GOT3 (cell line): ENCODE measurements at places on chromosomes 11 and 22.

DNA sequence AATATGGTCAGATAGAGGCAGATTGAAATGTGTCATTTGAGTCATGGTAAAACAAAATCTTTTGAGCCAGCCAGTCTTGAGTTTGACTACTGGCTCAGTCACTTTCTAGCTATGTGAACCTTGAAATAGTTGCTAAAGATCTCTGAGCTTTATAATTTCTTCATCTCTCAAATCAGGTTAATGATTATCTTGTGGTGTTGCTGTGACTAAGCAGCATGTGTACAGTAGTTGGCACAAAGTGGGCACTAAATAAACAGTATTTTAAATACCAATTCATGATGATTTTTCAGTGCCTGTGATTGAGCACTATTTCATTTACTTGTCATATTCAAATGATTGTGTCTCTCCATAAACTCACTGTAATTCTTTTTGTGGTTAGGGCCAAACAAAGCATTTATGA, 70.8 kb downstream of the RAB38 start:
- no peak for DNase-seq

- DNase-seq = no peak
Observed at GRCh38 chr22:48836673-48837340, 990.9 kb downstream of the BRD1 start.

- DNase-seq = no peak
Observed at GRCh38 chr22:30763815-30764673, 69.4 kb downstream of the OSBP2 start.

DNA sequence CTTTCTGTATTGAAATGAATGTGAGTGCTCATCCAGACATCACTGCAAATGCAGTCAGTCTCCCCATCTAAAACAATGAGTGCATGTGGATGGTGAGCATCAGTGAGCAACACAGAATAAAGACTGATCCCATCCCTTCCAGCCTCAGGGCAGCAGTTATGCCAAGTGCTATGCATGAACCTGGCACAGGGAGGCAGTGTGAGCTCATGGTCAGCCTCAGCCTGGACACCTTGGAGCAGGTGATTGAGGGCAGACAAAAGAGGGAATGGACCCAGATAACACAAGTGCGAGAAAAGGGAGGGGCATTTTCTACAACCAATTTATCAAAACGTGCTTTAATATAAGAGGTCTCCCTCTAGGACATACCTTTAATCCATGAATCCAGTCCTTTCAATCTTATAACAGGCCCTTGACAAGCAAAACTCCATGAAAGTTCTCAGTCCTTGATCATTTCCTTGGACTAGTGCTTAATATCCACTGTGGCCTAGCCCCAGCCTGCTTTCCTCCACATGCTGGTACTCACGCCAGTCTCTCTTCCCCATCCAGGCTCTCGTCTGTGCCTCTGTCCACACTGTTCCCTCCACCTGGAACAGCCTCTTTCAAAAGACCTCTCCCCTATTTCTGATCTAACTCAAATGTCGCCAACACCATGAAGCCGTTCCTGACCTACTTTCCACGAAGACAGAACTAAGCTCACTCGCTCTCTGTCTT, 50.5 kb upstream of the LRRC55 start:
- DNase-seq = no peak

GRCh38 chr22:48960576-48960975, 867.1 kb downstream of the BRD1 start:
- no peak for DNase-seq

DNA sequence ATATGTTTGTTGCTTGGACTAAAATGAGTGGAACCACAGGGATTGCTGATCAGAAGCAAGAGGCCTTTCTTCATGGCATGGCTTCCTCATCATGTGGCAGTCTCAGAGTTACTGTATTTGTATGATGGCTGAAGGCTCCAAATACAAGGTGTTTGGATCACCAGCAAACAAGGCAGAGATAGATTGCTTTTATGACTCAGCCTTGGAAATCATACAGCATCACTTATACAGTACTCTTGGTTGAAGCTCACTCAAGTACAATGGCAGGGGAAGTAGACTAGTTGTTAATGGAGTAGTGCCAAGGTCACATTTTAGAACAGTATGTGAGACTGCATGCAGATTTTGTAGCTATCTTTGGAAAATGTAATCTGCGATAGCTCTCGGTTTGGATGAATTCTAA, 16.6 kb downstream of the CAPRIN1 start:
- no peak for DNase-seq

GRCh38 chr11:75100314-75100713, 3.6 kb upstream of the OR2AT4 start:
- DNase-seq = no peak

DNA sequence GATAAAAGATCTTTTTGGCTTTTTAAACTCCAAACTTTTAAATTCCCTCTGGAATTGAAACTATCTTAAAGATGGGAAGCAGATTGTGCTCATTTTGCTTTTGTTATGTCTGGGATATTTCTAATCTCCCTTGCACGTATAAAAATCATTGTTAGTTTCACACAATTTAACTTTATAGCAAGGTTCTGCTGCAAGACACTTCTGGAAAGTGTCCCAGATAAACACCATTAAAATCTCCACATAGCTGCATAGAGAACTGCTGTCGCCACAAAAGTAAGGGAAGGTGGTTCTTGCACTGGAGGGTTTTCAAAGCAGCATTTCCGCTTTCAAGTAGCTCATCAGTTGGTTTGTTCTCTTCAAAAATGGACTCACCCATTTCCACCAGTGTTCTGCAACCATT, 11.8 kb downstream of the PTS start:
- DNase-seq = no peak

- DNase-seq = no peak
Observed at GRCh38 chr22:42972649-42973535, 42.1 kb downstream of the PACSIN2 start.

- DNase-seq = no peak
Observed at GRCh38 chr11:64998690-64999431, 2.1 kb upstream of the BATF2 start.
